ENCODE measurements at places on chromosomes 5 and 9.

- H3K4me1 ChIP-seq: no peaks in the 10 kb centered on the region
- H3K27me3 ChIP-seq: no peaks in the 10 kb centered on the region
- no peak for DNase-seq
- no peaks in the 10 kb centered on the region for H3K36me3 ChIP-seq
- H3K27ac ChIP-seq: no peak overlapping the region
Measured at GRCh38 chr5:128632264-128632663, 94.2 kb upstream of the FBN2 start.

DNA sequence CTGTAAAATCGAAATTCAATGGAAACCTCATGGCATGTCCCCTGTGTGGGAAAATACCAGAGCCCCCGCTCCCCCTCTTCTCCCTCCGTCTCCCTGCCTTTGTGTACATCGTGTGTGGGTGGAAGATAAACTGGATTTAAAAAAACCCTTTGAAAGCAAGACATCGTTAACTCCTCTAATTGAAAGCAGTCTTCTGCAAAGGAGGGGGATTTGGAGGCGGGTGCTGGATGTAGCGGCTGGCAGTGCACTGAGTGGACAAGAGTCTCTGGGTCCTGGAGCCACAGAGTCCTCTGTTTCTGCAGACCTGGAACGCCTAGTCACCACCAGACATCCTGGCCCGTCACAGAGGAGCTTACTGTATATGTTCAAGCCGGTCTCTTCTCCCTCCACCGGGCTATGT is 169.4 kb downstream of the PAPPA start:
- H3K36me3 ChIP-seq: peaks cover 8% of the 10 kb centered on the region
- no peak overlapping the region for H3K27ac ChIP-seq
- no peak for DNase-seq
- no peaks in the 10 kb centered on the region for H3K27me3 ChIP-seq
- no peak overlapping the region for H3K4me3 ChIP-seq

DNA sequence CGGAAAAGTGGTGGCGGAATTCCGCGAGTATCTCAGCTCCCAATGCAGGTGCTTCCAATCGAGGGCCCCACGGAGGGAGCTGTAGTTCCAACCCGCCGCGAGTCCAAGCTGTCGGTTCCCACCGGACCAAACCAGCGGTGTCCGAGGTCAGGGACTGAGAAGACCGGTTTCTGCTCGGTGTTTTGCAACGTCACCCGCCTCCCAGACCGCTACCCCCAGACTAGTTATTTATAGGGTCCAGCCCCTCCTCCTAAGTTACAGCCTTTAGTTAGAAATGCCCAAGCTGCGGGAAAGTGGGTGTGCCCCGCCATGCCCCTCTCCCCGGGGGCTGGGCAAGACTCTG is 677 bp upstream of the MYORG start:
- H3K4me1 ChIP-seq: peaks cover 32% of the 10 kb centered on the region
- no peak overlapping the region for H3K27ac ChIP-seq
- H3K27me3 ChIP-seq: peaks cover 22% of the 10 kb centered on the region
- peak overlapping the region; percentile 86 for H3K4me3 ChIP-seq

GRCh38 chr9:99563364-99563763 is 258.3 kb upstream of the NR4A3 start:
- H3K4me1 ChIP-seq: no peaks in the 10 kb centered on the region
- H3K4me3 ChIP-seq: no peak overlapping the region

DNA sequence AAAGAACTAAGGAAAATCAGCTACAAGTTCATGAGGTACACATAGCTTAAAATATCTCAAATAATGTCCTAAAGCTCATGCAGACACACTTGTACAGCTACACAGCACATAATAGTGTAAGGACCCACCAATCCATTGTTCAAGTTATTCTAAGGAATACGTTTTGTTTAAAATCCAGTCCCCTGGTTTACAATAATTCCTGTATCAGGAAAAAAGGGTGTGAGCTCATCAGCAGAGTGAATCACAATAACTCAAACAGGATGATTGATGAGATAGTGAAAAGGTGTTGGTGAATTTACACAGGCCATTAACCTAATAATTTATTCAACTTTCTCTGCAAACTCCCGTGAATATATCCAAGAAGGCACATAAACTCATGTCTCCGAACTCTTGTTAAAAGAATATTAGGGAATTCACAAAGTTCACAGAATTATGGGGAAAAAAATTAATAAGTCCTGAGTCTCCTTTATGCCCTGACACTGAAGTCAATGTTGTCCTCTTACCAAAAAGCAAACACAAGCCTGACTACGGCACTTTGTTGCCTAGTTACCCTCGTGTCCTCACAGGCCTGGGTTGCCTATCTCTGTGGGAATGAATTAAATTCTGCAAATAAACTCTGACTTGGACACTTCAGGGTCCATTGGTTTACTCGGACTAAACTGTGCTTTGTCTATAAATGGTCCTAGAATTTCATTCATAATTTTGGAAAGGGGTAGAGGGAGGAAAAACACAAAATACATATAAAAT is 142.8 kb upstream of the PDE4D start:
- DNase-seq: no peak
- H3K4me1 ChIP-seq: no peaks in the 10 kb centered on the region
- no peak overlapping the region for H3K27ac ChIP-seq
- no peak overlapping the region for H3K4me3 ChIP-seq
- no peaks in the 10 kb centered on the region for H3K27me3 ChIP-seq
- no peaks in the 10 kb centered on the region for H3K36me3 ChIP-seq

- H3K36me3 ChIP-seq: no peaks in the 10 kb centered on the region
- no peak overlapping the region for H3K4me3 ChIP-seq
- peaks cover 11% of the 10 kb centered on the region for H3K27me3 ChIP-seq
- H3K4me1 ChIP-seq: no peaks in the 10 kb centered on the region
- H3K27ac ChIP-seq: no peak overlapping the region
Measured at GRCh38 chr9:109715344-109715743, 64.7 kb upstream of the PALM2AKAP2 start.

DNA sequence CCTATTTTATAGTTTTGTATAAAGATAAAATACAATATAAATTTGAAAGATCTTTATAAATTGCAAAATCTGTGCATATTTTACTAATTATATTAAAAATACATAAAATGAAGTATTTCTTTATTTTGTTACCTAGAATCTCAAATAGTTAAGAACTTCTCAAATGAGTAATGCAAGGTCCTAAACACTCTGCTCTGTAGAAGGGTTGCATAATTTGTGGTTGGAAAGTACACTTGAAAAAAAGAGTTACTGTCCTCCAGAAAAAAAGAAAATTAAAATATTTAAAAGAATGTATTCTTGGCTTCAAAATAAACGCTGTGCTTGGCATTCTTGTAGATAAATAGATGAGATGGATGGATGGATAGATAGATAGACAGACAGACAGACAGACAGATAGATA is 428.8 kb upstream of the CDH6 start:
- peak overlapping the region; percentile 57 for H3K27ac ChIP-seq
- peak; percentile 24 for DNase-seq
- no peak overlapping the region for H3K4me3 ChIP-seq
- H3K4me1 ChIP-seq: no peaks in the 10 kb centered on the region

GRCh38 chr9:117153021-117153420 is 261.8 kb downstream of the ASTN2 start:
- H3K36me3 ChIP-seq: no peaks in the 10 kb centered on the region
- DNase-seq: peak; percentile 12
- H3K4me1 ChIP-seq: no peaks in the 10 kb centered on the region
- no peak overlapping the region for H3K4me3 ChIP-seq
- no peaks in the 10 kb centered on the region for H3K27me3 ChIP-seq

GRCh38 chr5:179436321-179437122 is 91.3 kb upstream of the ADAMTS2 start:
- no peak overlapping the region for H3K4me3 ChIP-seq
- H3K36me3 ChIP-seq: no peaks in the 10 kb centered on the region
- DNase-seq: no peak
- no peak overlapping the region for H3K27ac ChIP-seq

- no peaks in the 10 kb centered on the region for H3K36me3 ChIP-seq
- H3K4me3 ChIP-seq: no peak overlapping the region
- H3K4me1 ChIP-seq: peaks cover 3% of the 10 kb centered on the region
- H3K27ac ChIP-seq: peak overlapping the region; percentile 93
- H3K27me3 ChIP-seq: no peaks in the 10 kb centered on the region
Measured at GRCh38 chr5:156920042-156920860, 42.8 kb downstream of the TIMD4 start.

DNA sequence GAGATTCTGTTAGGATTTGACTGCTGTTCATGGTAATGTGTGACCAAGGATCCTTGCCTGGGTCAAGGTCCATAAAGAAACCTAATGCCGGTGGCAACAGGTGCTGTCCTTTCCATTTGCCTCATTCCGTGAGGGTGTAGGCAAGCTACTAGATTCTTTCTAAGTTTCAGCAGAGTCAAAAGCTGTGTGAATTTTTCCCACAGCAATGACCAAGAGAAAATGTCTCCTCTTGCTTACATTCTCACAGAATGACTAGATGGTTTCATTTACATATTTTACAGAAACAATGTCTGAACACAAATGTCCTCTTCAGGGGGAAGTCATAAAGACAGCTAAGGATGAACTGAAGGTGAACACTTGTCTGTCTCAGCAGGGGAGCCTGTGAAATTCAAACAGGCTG is 75.3 kb upstream of the SV2C start:
- no peaks in the 10 kb centered on the region for H3K27me3 ChIP-seq
- no peaks in the 10 kb centered on the region for H3K4me1 ChIP-seq
- no peak overlapping the region for H3K27ac ChIP-seq
- no peak for DNase-seq
- H3K4me3 ChIP-seq: no peak overlapping the region

- H3K4me3 ChIP-seq: no peak overlapping the region
- H3K36me3 ChIP-seq: peaks cover 17% of the 10 kb centered on the region
- H3K4me1 ChIP-seq: peaks cover 3% of the 10 kb centered on the region
- no peaks in the 10 kb centered on the region for H3K27me3 ChIP-seq
- no peak overlapping the region for H3K27ac ChIP-seq
Measured at GRCh38 chr9:97363661-97364299, 48.1 kb upstream of the TDRD7 start.

DNA sequence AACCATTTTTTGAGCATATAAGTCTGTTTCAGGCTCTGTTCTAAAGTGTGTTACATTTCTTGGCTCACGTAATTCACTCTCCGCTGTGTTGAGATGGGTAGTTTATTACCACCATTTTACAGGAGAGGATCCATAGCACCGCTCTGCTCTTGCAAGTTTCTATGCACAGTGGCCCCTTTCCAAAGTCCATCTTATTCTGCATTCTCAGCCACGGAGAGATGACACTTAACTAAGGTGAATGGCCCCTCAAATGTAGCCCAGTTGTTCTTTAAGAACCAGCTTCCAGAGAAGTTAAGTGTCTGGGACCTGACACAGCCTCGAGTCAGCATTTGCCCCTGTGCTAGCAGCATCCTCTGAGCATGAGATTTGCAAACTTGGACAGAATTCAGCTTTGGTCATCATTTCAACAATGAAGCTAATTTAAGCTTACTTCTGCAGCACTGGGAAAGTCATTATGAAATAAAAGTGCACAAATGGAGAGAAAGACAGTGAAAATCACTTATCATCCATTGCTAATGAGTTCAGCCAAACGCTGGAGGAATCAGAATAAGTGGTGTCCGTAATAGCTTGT is 61.9 kb downstream of the FAM78A start:
- H3K27ac ChIP-seq: no peak overlapping the region
- no peaks in the 10 kb centered on the region for H3K4me1 ChIP-seq

DNA sequence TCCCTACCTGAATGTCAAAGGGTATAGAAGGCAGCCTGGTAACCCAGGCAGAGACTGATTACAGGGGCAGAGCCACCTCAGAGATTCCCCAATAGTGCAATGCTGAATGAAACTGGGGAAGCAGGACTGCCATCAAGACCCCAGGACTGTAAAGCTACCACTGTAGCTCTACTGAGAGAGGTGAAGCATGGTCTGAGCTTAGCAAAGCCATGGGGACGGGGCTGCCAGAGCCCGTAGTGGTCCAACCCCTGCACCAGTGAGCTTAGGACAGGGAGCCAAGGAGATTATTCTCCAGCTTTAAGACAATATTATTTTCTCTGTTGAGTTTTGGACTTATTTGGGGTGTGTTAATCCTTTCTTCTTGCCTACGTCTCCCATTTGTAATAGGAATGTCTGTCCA is 679.3 kb upstream of the GRAMD2B start:
- no peak overlapping the region for H3K27ac ChIP-seq
- no peak for DNase-seq
- H3K36me3 ChIP-seq: no peaks in the 10 kb centered on the region
- H3K4me1 ChIP-seq: no peaks in the 10 kb centered on the region
- no peaks in the 10 kb centered on the region for H3K27me3 ChIP-seq

- H3K4me3 ChIP-seq: no peak overlapping the region
- no peaks in the 10 kb centered on the region for H3K36me3 ChIP-seq
- no peak for DNase-seq
- peaks cover 2% of the 10 kb centered on the region for H3K4me1 ChIP-seq
Measured at GRCh38 chr5:98364549-98364948, 408.9 kb upstream of the RGMB start.

- H3K27me3 ChIP-seq: no peaks in the 10 kb centered on the region
- DNase-seq: peak; percentile 18
- peaks cover 22% of the 10 kb centered on the region for H3K4me1 ChIP-seq
- H3K4me3 ChIP-seq: peak overlapping the region; percentile 92
Measured at GRCh38 chr9:137130176-137130755, 8.7 kb upstream of the GRIN1 start.

DNA sequence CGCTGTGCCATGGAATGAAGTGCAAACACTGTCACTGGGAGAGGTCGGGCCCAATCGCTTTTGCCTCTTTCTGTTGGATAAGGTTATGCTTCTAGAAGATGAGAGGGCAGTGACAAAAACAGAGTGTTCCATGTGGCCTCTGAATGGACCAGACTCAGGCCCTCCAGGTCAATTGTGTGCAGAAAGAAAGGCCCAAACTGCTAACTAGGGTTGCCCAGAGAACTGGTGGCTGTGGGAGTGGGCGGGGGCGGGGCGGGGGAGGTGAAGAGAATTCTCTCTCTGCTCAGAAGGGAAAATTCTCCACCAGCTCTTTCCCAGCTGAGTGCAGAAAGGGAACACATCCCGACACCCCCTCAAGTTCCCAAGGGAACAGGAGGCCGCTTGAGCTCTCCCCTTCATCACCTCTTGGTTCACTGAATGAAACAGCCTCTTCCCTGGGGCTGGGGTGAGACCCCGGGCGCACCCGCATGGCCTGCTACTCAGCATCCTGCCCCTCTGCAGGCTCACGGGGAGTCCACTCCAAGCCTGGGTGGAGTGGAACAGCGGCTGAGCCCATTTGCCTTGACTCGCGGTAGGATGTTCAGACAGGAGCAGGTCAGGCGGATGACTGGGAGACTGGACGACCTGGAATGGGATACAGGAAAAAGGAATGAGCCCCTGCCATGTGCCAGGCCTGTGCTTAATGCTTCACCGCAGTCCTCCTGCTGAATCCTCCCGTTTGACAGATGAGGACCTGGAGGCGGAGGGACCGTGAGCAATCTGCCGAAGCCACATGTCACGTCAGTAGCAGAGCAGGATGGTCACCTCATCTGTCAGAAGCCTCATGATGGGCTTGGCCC is 93.8 kb upstream of the FANCC start:
- no peak overlapping the region for H3K4me3 ChIP-seq
- no peaks in the 10 kb centered on the region for H3K27me3 ChIP-seq
- no peak for DNase-seq
- no peak overlapping the region for H3K27ac ChIP-seq

DNA sequence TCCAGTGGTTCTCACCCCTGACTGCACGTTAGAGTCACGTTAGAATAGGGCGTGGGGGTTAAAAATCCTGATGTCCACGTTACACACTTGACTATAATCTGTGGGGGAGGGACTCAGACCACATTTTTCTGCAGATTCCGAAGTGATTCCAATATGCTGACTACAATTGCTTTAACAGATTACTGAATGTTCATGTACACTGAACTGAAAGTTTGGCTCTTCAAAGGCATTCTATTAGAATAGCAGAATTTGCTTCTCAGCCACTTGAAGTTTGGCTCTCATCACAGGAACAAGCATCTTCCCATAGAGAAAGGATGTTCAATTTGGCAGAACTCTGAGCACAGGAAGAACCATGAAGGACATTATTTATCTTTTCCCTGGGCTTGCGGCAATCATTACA is 84.5 kb downstream of the HAPLN1 start:
- no peaks in the 10 kb centered on the region for H3K27me3 ChIP-seq
- no peaks in the 10 kb centered on the region for H3K36me3 ChIP-seq
- H3K27ac ChIP-seq: no peak overlapping the region
- DNase-seq: peak; percentile 28
- peaks cover 3% of the 10 kb centered on the region for H3K4me1 ChIP-seq

Measured in mesenchymal stem cell (in vitro differentiated cells and primary cell).